ENCODE measurements at places on chromosomes 2 and 18.

DNA sequence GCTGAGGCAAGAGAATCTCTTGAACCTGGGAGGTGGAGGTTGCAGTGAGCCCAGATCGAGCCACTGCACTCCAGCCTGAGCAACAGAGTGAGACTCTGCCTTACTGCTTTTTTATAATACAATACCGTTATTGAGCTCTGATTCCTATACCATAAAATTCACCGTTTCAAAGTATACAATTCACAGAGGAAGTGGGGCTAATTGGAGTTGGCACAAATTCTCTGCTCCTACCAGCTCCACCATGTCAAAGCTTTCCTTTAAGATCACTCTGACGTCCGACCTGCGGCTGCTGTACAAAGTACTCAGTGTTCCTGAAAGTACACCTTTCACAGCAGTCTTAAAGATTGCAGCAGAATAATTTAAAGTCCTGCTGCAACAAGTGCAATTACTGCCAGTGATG lies 29.6 kb upstream of the CYBRD1 start:
- no peak for DNase-seq

GRCh38 chr2:222572751-222573174 lies 83.1 kb downstream of the FARSB start:
- DNase-seq = no peak

- no peak for DNase-seq
These were observed 32.8 kb downstream of the SLC66A2 start for GRCh38 chr18:79918615-79919011.

- DNase-seq = no peak
These were observed 18.9 kb upstream of the THOC1 start for GRCh38 chr18:286515-287310.

GRCh38 chr2:53884883-53885282 lies 25.1 kb upstream of the GPR75 start:
- no peak for DNase-seq

GRCh38 chr2:17482651-17483050 lies 35.6 kb downstream of the RAD51AP2 start:
- DNase-seq = no peak

DNA sequence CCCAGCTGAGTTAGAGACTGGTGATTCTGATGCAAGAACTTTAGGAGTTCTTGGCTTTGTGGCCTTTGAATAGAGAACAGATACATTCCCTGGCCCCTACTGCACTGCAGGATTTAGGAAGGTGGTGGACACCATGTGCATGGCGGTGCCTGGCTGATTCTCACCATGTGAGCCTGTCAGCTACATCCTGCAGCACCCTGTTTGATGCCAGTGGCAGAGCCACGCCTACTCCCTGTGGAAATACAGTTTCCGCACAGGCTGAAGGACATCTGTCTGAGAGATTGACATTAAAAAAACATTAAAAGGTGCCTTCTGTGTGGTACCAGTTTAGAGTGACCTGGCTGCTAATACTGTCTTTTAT lies 50.0 kb downstream of the KCNE4 start:
- no peak for DNase-seq

GRCh38 chr2:72325592-72326422 lies 178.1 kb upstream of the CYP26B1 start:
- no peak for DNase-seq

DNA sequence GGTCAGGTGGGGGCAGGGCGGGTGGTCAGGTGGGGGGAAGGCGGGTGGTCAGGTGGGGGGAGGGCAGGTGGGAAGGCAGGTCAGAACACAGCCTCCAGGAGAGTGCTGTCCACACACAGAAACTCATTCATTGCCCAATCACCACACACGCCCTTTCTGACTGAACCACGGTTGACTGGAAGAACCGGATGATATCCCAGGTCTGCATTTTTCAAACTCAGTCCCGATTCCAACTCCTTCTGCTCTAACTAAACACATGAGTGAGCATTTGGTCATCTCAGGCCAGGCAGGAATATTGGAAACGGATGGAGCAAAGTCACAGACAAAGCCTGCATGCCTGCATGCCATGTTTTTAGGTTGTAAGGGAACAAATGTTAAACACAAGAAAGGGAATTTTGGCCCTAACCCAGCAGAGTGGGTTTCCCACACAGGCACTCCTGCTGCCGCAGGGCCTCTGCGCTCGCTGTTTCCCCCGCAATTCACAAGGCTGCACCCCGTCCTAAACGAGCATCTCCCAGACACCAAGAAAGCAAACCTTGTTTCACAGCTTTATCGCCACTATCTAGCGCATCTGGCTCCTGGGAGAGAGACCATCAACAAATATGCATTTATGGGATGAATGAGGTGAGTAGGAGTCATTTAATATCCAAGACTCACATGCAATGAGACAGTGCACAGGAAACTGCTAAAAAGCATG lies 100.1 kb downstream of the ZNF516 start:
- no peak for DNase-seq
